Thoracic aorta (tissue), 2 donors: ENCODE measurements at places on chromosomes 12 and 14. TPM values are rescaled to one million over a fixed set of nuclear protein-coding genes. Genes with fewer than 3 reads are reported as not detected.

DNA sequence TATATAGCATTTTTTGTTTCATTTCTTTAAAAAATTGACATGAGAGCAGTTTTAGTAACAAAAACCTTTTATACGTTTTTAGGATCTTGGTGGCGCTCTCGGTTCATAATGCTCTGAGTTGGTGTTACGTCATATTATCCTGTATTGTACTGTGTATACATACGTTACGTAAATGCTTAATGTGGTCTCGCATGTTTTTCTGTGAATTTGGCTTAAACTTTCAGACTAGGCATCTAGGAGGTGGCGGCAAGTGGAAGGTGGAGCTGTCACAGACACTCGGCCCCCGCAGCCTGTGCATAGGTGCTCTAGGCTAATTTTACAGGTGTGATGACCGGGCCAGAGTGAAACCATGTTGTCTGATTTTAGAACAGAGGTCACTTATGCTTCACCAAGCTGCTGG is 60.0 kb downstream of the PPP2R5C start:
- H3K27ac ChIP-seq, result no peak overlapping the region
- no peak for DNase-seq
- H3K4me3 ChIP-seq, result no peak overlapping the region
- H3K27me3 ChIP-seq, result no peaks in the 10 kb centered on the region

DNA sequence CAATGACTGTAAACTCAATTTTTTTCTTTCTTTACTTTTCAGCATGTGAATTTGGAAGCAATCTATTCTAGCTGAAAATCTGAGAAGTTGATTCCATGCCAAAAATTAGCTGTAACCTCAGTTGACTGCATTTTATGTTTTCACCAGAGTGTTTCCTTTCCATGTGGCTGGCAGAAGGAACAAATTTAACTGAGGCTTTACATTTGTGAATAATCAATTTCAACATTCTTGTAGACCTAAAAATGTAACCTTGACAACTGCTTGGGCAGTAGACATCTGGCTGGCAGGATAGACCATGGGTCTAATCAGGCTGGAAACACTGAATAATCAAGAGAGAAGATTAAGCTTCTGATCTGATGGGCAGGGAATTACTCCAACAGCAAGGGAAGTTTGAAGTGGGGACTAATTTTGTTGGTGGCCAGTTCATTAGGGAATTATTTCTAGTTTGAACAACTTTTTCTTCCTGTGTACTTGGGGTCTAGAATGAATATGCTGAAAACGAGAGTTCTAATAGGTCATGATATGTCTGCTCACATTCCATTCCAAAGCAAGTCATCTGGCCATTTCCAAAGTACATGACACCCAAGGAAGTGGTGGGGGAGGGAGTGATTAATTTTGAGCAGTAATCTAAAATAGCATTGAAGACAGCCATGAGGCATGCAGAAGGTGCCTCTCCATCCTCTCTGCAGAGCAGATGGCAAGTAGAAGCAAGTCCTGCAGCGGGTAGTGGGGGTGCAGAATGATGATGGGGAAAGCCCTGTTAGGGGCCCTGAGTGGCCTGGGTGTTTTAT is 68.2 kb downstream of the ATP23 start:
- no peak for DNase-seq
- no peak overlapping the region for H3K4me3 ChIP-seq
- no peaks in the 10 kb centered on the region for H3K27me3 ChIP-seq
- H3K36me3 ChIP-seq, result no peaks in the 10 kb centered on the region
- no peak overlapping the region for H3K27ac ChIP-seq

- no peak overlapping the region for H3K4me3 ChIP-seq
- DNase-seq, result no peak
- H3K27ac ChIP-seq, result no peak overlapping the region
- H3K4me1 ChIP-seq, result no peaks in the 10 kb centered on the region
- H3K27me3 ChIP-seq, result no peaks in the 10 kb centered on the region
Observed at GRCh38 chr12:11500861-11501230, 105.5 kb upstream of the PRB2 start.

DNA sequence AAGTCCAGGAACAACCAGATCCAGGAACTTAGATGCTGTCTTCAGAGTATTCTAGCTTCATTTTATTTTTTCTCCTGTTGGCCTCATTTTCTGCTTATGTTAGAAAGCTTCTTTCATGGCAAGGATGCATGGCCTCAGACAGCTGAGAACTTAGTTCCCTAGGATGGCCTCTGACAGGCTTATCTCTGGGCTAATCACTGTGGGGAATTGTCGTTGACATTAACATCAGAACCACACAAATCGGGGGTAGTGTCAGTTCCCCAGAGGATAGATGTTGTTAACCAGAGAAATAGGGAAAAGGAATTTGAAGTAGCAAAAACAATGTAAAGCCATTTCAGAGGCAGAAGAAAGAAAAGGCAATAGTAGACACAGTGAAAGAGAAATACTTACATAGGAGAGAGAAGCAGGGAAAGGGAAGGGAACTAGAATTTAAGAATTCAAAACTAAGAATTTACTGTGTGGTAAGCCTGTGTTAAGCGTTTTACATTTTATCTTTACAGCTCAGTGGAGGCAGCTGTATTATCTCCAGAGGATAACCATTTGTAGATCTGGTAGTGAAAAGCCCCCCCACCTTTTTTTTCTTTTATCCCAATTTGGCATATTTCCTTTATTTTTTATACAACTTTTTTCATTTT is 21.8 kb downstream of the FUT8 start:
- no peaks in the 10 kb centered on the region for H3K27me3 ChIP-seq
- no peak overlapping the region for H3K27ac ChIP-seq
- H3K36me3 ChIP-seq, result no peaks in the 10 kb centered on the region
- no peaks in the 10 kb centered on the region for H3K4me1 ChIP-seq
- no peak for DNase-seq

DNA sequence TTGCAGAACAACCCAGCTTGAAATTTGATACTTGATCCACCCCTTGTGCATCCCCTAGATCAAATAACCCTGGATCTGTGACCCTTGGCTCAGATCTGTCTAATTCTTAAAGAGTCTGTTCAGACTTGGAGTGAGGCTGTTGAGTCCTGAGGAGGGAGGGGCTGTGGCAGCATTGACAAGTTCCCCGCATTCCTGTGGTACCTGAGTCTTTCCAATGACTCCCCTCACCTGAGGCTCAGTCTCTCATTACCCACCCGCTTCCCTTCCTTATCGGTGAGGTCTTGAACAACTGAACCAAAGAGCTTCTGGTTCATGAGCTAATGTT is 16.1 kb upstream of the HDAC7 start:
- H3K4me1 ChIP-seq, result no peaks in the 10 kb centered on the region
- DNase-seq, result no peak
- H3K4me3 ChIP-seq, result no peak overlapping the region

GRCh38 chr14:95236221-95236620 is 78.9 kb upstream of the DICER1 start:
- no peaks in the 10 kb centered on the region for H3K4me1 ChIP-seq
- no peaks in the 10 kb centered on the region for H3K36me3 ChIP-seq
- H3K27me3 ChIP-seq, result no peaks in the 10 kb centered on the region
- no peak overlapping the region for H3K4me3 ChIP-seq
- DNase-seq, result no peak

Gene BEGAIN
- total RNA-seq, result 0.27 TPM

Gene KCNC2
- not detected for total RNA-seq
